ENCODE measurements at places on chromosomes 16 and 17. TPM values are rescaled to one million over a fixed set of nuclear protein-coding genes. Genes with fewer than 3 reads are reported as not detected.

SP2 gene
- total RNA-seq, result 5.9 TPM

CD300LG gene
- total RNA-seq, result 0.28 TPM

SMIM36 gene
- not detected for total RNA-seq

RAP1GAP2 gene
- 2.2 TPM for total RNA-seq

MGAT5B gene
- 0.16 TPM for total RNA-seq

MYCBPAP gene
- not detected for total RNA-seq

PLD6 gene
- total RNA-seq, result 2.4 TPM

ZACN gene
- not detected for total RNA-seq

GRCh38 chr17:50170662-50171370, 5.0 kb downstream of the SGCA start:
- H3K4me3 ChIP-seq, result no peak overlapping the region
- H3K27me3 ChIP-seq, result no peaks in the 10 kb centered on the region
- H3K36me3 ChIP-seq, result no peaks in the 10 kb centered on the region
- H3K4me1 ChIP-seq, result no peaks in the 10 kb centered on the region

- no peak overlapping the region for H3K27ac ChIP-seq
- no peaks in the 10 kb centered on the region for H3K27me3 ChIP-seq
- H3K36me3 ChIP-seq, result no peaks in the 10 kb centered on the region
- H3K4me3 ChIP-seq, result no peak overlapping the region
- no peak for DNase-seq
These were observed 7.7 kb downstream of the CCL3L1 start for GRCh38 chr17:36188891-36189306.

DNA sequence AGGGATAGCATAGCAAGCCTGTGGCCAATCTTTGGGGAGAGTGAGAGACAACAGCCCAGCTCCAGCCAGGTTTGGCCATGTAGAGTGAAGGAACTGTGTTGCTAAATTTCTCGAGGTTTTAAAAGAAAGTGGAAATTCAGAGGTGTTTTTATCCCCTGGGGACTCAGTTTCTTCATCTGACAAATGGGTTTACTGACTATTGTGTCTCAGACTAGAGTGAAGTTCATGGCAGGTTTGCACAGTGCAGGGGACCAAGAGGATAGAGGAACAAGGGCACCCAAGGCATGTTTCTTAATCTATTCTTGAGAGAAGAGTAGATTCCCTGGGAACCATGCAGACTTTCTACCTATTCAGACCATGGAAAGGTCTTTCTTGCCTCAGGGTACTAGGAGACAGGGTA, 555.8 kb upstream of the C16orf82 start:
- no peak overlapping the region for H3K27ac ChIP-seq
- no peaks in the 10 kb centered on the region for H3K36me3 ChIP-seq
- H3K27me3 ChIP-seq, result no peaks in the 10 kb centered on the region
- no peak for DNase-seq

DNA sequence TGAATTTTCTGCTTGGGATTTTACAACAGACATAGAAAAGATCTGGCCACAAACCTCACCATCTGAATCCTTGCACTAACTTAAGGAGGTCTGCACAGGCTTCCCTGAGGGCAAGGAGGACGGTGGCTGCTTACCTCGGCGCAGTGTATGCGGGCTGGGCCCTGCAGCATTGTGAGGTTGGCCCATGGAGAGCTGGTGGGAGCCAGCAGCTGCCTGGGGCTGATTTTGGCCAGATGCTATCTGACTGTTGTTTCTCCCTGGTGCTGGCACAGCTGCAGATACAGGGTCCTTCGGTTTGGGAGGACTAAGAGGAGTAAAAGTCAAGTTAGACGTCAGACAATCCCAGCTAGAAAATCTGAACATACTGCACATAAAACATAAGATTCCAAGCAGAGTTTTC, 79.8 kb downstream of the ARHGAP17 start:
- no peak for DNase-seq
- H3K36me3 ChIP-seq, result no peaks in the 10 kb centered on the region
- H3K27ac ChIP-seq, result no peak overlapping the region
- no peaks in the 10 kb centered on the region for H3K4me1 ChIP-seq

GRCh38 chr17:55159251-55159650, 105.5 kb upstream of the HLF start:
- no peak overlapping the region for H3K27ac ChIP-seq
- no peaks in the 10 kb centered on the region for H3K27me3 ChIP-seq
- no peak for DNase-seq
- H3K4me1 ChIP-seq, result no peaks in the 10 kb centered on the region

- H3K4me1 ChIP-seq, result peaks cover 61% of the 10 kb centered on the region
- no peak for DNase-seq
- H3K36me3 ChIP-seq, result peaks cover 14% of the 10 kb centered on the region
- H3K27me3 ChIP-seq, result no peaks in the 10 kb centered on the region
- H3K27ac ChIP-seq, result peak overlapping the region; percentile 81
These were observed 11.2 kb upstream of the NUDT16L1 start for GRCh38 chr16:4682084-4682591.

GRCh38 chr17:30957741-30958140, 13.1 kb upstream of the RNF135 start:
- H3K27ac ChIP-seq, result no peak overlapping the region
- no peaks in the 10 kb centered on the region for H3K27me3 ChIP-seq
- no peaks in the 10 kb centered on the region for H3K36me3 ChIP-seq
- no peaks in the 10 kb centered on the region for H3K4me1 ChIP-seq

DNA sequence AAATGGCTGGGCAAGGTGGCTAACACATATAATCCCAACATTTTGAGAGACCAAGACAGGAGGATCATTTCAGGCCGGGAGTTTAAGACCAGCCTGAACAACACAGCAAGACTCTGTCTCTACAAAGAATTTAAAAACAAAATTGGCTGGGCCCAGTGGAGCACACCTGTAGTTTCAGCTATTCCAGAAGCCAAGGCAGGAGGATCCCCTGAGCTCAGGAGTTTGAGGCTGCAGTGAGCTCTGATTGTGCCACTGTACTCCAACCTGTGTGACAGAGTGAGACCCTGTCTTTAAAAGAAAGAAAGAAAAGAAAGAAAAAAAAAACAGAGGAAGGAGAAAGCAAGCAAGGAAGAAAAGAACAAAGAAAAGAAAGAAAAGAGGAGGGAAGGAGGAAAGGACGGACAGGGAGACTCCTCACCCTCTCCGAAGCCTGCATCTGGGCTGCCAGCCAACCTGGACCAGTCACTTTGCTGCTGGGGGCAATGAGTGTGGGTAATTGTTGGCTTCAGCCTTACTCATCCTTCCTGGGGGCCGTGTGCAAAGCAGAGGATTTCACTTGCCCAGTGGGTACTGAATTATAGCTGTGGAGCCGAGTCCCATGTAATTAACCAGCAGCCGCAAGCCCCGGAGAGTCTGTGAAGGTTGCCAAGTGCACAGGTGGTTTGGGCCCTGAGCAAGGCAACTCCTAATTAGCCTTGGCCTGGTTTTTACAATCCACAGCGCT, 6.7 kb upstream of the MT4 start:
- no peak overlapping the region for H3K4me3 ChIP-seq
- H3K27ac ChIP-seq, result no peak overlapping the region
- H3K27me3 ChIP-seq, result no peaks in the 10 kb centered on the region

- H3K4me3 ChIP-seq, result no peak overlapping the region
- no peak for DNase-seq
- H3K36me3 ChIP-seq, result no peaks in the 10 kb centered on the region
These were observed 116.9 kb downstream of the NTN1 start for GRCh38 chr17:9138161-9138717.

DNA sequence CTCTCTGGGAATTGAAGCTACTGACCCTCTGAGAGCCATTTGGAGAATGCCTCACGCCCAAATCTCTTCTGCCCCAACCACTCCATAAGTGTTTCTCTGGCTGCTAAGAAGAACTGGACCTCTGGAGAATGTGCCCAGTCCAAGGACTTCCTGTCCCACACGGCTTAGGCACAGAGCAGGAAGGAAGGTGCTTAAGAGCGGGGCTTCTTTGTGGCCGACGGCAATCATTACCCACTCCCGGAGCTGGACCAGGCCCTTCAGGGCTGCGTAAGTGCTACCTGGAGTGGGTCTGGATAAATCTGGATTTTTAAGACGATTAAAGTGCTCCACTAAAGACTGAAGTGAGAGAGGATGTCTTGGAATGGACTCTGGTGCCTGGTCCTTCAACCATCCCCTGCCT, 1.8 kb downstream of the CCDC42 start:
- no peak for DNase-seq
- H3K4me3 ChIP-seq, result no peak overlapping the region
- H3K4me1 ChIP-seq, result no peaks in the 10 kb centered on the region
- no peaks in the 10 kb centered on the region for H3K27me3 ChIP-seq
- H3K36me3 ChIP-seq, result no peaks in the 10 kb centered on the region

DNA sequence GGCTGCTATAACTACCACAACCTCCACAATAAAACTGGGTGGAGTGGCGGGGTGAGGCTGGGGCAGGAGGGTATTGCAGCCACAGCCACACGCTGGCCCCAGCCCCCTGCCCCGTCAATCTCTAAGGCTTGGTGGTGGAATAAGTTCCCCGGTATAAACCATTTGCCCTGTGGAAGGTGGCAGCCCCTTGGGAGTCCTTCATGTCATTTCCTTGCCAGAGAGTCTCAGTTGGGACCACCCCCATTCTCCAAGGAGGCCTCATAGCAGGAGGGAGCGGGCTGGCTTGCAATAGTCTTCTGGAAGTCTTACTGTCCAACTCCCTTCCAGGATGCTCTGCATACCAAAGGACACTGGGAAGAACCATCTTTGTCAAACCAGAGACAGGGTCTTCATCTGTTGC, 19.4 kb downstream of the CD300A start:
- H3K27ac ChIP-seq, result no peak overlapping the region
- H3K4me3 ChIP-seq, result no peak overlapping the region
- H3K4me1 ChIP-seq, result no peaks in the 10 kb centered on the region
- H3K27me3 ChIP-seq, result no peaks in the 10 kb centered on the region
- no peaks in the 10 kb centered on the region for H3K36me3 ChIP-seq

DNA sequence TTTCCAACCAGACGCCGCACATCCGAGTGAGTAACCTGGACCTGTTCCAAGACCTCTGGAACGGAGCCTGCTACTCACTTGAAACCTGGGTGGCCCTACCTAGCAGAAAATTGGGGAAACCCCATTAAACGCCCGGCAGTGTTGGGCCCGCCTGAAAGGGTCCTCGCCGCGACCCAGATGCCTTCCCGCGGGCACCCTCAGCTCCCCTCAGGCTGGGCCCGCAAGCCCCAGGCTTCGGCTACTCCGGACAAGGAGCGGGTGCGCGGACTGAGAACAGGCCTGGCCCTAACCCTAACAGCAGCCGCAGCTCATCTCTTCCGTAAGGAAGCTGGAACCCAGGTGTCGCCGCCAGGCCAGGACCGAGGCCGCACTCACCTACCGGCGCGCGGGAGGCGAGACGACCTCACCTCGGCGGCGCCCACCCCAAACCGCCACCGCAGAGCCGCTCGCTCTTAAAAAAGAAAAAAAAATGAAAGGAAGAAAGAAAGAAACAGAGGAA, 344 bp downstream of the PSME3IP1 start:
- peak; percentile 62 for DNase-seq
- peaks cover 23% of the 10 kb centered on the region for H3K4me1 ChIP-seq
- no peaks in the 10 kb centered on the region for H3K36me3 ChIP-seq
- H3K27ac ChIP-seq, result peak overlapping the region; percentile 90

DNA sequence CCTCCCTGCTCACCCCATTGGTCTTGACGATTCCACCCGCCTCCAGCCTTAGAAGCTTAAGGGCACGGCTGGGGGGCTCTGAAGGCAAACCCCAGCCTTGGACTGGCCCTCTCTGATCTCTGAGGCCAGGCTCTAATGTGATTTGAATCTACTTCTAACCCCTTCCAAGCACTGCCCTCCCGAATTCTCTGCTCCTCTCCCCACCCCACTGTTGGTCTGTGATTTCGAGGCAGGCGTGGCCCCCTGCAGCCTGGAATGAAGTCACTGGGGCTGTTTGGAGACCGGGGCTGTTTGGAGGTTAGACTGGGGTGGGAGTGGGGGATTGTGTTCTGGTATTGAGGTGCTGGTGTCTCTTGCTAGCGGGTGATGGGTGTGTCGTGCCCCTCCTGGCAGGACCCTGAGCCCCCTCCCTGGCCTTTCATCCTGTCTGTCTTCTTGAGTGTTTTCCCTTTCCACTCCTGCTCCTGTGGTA, 2.2 kb downstream of the GRB7 start:
- no peaks in the 10 kb centered on the region for H3K27me3 ChIP-seq
- DNase-seq, result no peak
- no peaks in the 10 kb centered on the region for H3K36me3 ChIP-seq

DNA sequence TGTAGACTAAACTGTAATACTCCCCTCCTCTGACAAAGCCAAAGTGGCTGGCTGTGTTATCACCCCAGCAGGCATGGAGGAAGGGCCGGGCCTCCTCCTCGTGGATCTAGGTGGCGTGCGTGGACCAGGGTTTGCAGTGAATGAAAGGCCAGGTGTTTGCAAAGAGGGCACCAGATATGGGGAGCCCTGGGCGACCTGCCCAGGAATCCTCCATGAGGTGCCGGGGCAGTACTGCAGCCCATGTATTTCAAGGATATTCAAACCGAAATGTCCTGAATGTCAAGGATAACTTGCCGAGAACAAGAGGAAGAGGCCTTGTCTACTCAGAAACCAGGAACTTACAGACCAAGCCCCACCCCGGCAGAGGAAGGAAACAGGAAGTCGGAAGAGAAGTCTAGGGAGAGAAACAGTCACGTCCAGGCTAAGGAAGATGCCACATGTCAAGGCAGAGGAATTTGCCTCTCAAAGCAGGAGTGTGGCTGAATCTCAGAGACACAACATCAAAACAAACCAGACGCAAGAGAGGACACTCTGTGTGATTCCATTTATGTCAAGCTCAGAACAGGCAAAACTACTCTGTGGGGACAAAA, 13.7 kb upstream of the OSGIN1 start:
- DNase-seq, result no peak
- H3K4me1 ChIP-seq, result no peaks in the 10 kb centered on the region
- no peak overlapping the region for H3K4me3 ChIP-seq
- H3K27me3 ChIP-seq, result no peaks in the 10 kb centered on the region
- H3K36me3 ChIP-seq, result no peaks in the 10 kb centered on the region
- H3K27ac ChIP-seq, result no peak overlapping the region

- no peaks in the 10 kb centered on the region for H3K4me1 ChIP-seq
- no peak overlapping the region for H3K27ac ChIP-seq
- no peaks in the 10 kb centered on the region for H3K27me3 ChIP-seq
- no peaks in the 10 kb centered on the region for H3K36me3 ChIP-seq
- no peak overlapping the region for H3K4me3 ChIP-seq
- DNase-seq, result no peak
These were observed 98.7 kb downstream of the KCNJ12 start for GRCh38 chr17:21474815-21475214.

GRCh38 chr16:29230671-29231096, 175.8 kb downstream of the NPIPB11 start:
- H3K27me3 ChIP-seq, result no peaks in the 10 kb centered on the region
- no peaks in the 10 kb centered on the region for H3K36me3 ChIP-seq
- H3K4me1 ChIP-seq, result no peaks in the 10 kb centered on the region
- no peak for DNase-seq

DNA sequence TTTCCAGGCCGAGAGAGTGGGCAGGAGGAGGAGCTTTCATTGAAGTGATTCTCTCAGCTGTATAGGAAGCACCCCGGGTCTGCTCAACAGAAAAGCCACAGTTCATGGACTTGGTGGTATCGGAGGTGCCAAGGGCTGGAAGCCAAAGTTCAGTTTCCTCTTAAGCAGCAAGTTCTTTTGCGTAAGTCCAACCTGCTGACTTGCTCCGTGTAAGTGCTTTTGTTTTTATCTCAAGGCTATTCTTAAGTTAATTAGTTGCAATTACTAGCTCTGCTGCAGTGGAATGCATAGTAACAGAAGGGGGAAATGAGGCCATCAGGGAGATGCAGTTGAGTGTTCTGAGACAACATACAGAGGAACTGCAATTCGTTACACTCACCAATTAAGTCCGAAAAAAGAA, 44.6 kb downstream of the SMIM36 start:
- no peak overlapping the region for H3K27ac ChIP-seq
- no peaks in the 10 kb centered on the region for H3K36me3 ChIP-seq
- H3K4me3 ChIP-seq, result no peak overlapping the region
- no peaks in the 10 kb centered on the region for H3K27me3 ChIP-seq
- no peak for DNase-seq
- H3K4me1 ChIP-seq, result no peaks in the 10 kb centered on the region

- no peak for DNase-seq
- no peak overlapping the region for H3K27ac ChIP-seq
- H3K27me3 ChIP-seq, result no peaks in the 10 kb centered on the region
- H3K36me3 ChIP-seq, result no peaks in the 10 kb centered on the region
These were observed 33.0 kb downstream of the TEX2 start for GRCh38 chr17:64229815-64230728.

All from right lobe of liver (tissue), 6 donors.